ENCODE measurements at places on chromosomes 4 and X.

DNA sequence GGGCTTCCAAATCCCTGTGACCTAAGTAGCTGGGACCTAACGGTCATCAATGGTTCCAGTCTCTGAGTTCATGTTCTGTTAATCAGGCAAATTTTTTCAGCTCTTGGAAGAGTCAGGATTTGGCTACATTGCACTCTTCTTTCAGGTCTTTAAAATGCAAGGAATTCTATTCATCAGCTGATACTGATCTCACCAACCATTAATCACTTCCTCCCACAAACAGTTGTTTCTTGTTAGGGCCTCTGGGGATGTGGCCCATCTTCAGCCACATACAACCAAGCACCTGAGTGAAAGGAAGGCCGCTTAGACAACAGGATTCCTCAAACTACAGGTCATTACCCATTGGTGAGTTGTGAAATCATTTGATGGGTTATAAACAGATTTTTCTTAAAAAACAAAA is 71.7 kb downstream of the FANCB start:
- no peak for DNase-seq

- no peak for DNase-seq
These were observed 99.9 kb downstream of the AREG start for GRCh38 chr4:74544655-74545361.

- DNase-seq = no peak
These were observed 99.5 kb upstream of the KLHL13 start for GRCh38 chrX:118216087-118216486.

- DNase-seq = no peak
These were observed 31.4 kb upstream of the ARSH start for GRCh38 chrX:2974961-2975360.

- DNase-seq = no peak
These were observed 50.9 kb upstream of the FHDC1 start for GRCh38 chr4:152885185-152885584.

GRCh38 chrX:47247206-47247998 is 14.6 kb downstream of the USP11 start:
- no peak for DNase-seq

DNA sequence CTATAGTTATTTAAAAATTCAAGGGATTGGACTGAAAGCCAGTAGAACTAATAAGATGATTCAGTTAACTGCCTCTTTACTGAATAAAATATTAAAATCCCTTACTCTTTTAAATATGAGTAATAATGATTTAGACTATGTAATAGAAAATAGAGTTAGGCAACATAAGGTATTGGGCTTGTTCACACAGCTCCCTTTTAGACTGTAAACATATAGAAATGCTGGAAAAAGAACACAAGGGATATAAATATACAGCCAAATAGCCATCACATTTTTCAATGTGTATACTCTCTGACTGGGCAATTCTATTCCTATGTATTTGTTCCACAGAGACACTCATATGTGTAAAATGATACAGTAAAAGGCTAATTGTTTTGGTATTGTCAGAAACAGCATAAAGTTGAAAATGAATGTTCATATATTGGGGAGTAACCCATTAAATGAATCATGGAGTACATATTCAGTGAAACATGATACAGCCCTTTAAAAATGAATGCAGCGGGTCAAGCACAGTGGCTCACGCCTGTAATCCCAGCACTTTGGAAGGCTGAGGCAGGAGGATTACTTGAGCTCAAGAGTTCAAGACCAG is 129.8 kb downstream of the TBC1D19 start:
- DNase-seq = no peak

GRCh38 chr4:88779431-88779830 is 81.8 kb upstream of the NAP1L5 start:
- DNase-seq = no peak

GRCh38 chrX:103170216-103170615 is 44.7 kb upstream of the BEX4 start:
- no peak for DNase-seq

- DNase-seq = no peak
These were observed 263.6 kb upstream of the CTSO start for GRCh38 chr4:156217236-156217635.

DNA sequence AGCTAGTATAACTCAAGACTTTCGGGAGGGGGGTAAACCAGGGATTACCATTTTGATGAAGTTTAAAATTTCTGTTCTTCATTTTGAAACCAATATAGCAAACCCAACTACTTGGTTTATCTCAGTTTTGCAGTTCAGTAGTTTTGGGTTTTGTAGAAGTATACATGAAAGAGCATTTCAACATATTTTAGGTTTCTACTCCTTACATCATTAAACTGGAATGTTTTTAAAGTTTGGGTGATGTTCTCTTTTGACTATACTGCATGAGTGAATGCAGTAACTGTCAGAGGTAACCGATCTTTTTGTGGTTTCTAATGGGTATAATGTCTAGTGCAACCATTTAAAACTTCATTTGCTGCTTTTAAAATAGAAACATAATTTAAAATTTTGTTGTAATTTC is 248.3 kb upstream of the MAD2L1 start:
- no peak for DNase-seq

GRCh38 chr4:91032725-91033445 is 905.7 kb downstream of the CCSER1 start:
- DNase-seq = no peak

DNA sequence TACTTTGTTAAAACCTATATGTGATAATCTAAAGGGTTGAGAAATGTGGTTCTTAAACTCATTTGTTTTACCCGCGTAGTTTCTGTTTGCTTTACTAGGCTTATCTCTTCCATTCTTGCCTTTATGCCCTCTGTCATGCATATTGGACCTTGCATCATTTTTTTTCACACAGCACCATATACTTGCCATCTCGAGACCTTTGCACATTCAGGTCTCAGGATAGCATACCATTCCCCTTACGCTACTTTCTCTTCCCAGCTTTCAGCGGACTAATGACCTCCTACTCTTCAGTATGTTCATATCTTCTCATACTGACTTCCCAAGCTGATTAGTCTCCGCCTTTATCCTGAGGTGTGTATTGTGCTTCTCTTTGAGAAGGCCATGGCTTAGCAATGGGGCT is 40.5 kb downstream of the USP38 start:
- DNase-seq = no peak

DNA sequence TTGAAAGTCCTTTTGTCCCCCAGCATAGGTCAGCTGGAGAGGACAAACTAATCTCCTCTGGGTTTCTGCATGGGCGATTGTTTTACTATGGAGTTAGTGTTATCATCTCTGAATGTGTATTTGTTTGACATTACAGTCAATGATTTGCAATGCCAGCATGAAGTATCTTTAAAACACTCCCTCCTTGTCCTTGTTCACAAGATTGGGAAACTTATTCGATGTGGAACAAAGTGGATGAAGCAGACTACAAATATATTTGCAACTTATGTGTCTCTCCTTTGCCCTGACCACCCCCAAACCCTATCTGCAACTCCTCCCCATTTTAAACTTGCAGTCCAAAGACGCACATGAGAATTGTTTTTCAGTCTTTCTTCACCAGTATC is 1.5 kb upstream of the PITX2 start:
- DNase-seq = no peak

DNA sequence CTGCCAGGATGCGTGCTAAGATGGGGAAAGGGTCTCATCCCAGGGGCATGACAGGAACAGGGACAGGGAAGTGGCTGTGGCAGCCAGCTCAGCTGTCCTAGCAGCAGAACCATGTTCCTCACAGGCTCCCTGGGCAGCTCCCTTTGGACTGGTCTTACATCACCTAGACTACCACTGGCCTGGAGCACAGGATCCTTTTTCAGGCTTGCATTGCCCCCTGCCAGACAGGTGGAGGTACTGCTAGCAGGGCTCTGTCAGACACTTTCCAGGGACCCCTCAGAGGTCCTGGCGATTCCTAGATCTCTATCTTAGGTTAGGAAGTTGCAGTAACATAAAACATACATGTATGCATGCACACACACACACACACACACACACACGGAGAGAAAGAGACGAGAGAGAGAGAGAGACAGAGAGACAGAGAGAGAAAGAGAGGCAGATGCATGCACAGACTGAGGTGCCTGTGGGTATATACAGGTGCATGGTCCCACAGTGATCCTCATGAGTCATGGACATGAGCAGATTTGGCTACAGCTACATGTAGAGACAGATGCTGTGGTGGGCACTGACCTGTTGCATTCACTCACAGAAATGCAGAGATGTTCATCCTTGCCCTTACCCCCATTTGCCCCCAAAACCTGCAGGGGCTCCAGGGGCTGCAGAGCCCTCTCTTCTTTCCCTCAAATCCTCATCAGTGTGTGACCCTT is 63.6 kb downstream of the STARD8 start:
- DNase-seq = no peak

- peak; percentile 10 for DNase-seq
These were observed 17.1 kb upstream of the PAGE2B start for GRCh38 chrX:55057675-55058249.

DNA sequence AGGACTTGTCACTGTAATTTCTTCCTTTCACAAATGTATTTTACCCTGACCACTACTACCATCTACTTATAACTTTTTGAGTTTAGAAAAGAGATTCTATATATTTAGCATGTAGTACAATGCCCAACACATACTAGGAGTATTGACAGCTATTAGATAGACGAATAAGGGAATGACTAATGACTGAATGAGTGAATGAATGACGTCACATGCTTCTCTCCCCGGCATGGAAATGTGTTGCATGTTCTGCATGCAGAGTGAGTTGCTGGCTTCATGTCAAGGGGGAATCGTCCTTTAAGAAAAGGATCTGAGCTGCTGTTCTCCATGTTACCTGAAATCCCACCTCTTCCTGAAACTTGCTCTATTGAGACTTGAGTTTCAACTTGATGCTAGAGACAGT is 87.4 kb upstream of the AMELX start:
- no peak for DNase-seq

- no peak for DNase-seq
These were observed 150.0 kb upstream of the HPGD start for GRCh38 chr4:174672276-174672675.

GRCh38 chr4:180084561-180084960 is 2158.6 kb upstream of the TENM3 start:
- no peak for DNase-seq

DNA sequence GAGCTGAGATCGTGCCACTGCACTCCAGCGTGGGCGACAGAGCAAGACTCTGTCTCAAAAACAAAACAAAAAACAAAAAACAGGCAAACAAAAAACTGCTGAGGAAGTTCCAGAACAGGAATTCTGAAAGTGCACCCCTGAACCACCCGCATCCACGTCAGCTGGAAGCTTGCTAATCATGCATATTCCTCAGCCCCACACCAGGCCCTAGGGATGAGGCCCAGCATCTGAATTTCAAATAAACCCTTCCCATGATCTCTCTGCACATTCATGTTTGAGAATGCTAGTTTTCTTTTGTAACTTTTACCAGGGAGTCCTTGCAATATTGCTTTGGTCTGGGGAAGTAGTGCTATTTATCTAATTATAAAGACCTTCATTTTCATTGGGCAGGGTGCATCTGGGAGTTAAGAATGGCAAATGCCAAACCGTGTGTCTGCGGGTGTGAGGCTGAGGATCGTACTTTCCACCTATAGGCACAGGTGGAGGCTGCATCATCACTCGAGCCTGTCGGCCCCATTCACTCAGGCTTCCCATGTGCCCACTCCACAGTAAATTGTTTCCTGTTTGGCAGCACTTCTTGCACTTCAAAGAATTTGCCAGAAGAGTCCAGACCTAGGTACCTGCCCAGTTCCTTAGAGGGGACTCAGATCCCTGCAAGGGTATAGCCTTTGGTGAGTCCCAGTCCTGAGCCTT is 23.6 kb downstream of the CCKAR start:
- no peak for DNase-seq

- no peak for DNase-seq
These were observed 40.6 kb downstream of the GUCY2F start for GRCh38 chrX:109441266-109441665.

GRCh38 chr4:102817613-102818268 is 9.6 kb downstream of the UBE2D3 start:
- DNase-seq = no peak

GRCh38 chr4:23920716-23921446 is 31.0 kb upstream of the PPARGC1A start:
- no peak for DNase-seq

GRCh38 chrX:12681047-12681446 is 110.2 kb upstream of the PRPS2 start:
- DNase-seq = no peak

DNA sequence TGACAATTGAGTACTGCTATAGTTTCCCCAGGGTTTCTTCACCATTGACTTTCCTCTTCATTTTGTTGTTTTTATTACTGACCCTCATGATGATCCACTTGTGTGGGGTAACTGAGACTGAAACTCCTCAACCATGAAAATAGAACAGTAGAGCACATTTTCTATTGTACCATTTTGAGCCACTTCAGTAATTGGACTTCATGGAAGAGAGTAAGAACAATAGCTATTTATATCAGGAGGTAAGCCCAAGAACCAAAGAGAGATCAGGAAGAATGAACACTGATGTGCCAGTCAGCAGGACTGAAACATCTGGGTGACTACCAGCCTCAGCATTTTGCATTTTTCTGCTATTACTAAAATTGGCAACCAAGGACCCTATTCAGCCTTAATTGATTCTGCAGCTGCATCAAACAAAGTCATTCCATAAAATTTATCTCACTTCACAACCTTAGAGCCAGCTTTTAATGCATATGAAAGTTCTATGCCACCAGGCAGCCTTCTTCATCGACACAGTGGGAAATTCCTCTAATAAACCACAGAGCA is 151.4 kb downstream of the BANK1 start:
- no peak for DNase-seq

All from fibroblast of the conjunctiva (primary cell).